ENCODE measurements at places on chromosomes 6 and 20. TPM values are rescaled to one million over a fixed set of nuclear protein-coding genes. Genes with fewer than 3 reads are reported as not detected.

DNA sequence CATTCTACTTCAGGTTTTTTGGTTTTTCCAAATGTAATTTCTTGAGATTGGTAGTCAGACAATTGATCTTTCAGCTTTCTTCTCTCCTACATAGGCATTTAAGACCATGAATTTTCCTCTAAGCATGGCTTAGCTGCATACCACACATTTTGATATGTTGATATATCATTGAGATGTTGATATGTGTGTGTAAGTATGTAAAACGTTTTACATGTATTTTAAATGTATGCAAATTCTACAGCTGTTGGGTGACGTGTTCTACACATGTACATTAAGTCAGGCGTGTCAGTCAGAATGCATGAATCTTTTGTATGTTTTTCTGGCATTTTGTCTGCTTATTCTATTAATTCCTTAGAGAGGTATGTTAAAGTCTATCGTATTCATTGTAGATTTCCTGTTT, 228.2 kb downstream of the CDH26 start:
- no peak overlapping the region for H3K27ac ChIP-seq
- H3K4me3 ChIP-seq: no peak overlapping the region
- no peak for DNase-seq
- no peaks in the 10 kb centered on the region for H3K36me3 ChIP-seq
- no peaks in the 10 kb centered on the region for H3K4me1 ChIP-seq
- H3K27me3 ChIP-seq: peaks cover 2% of the 10 kb centered on the region

- no peak overlapping the region for H3K4me3 ChIP-seq
- H3K27ac ChIP-seq: no peak overlapping the region
These were observed 85.9 kb downstream of the ADTRP start for GRCh38 chr6:11692451-11693376.

- H3K27ac ChIP-seq: no peak overlapping the region
- peaks cover 8% of the 10 kb centered on the region for H3K4me1 ChIP-seq
- H3K4me3 ChIP-seq: no peak overlapping the region
- H3K27me3 ChIP-seq: no peaks in the 10 kb centered on the region
- DNase-seq: no peak
These were observed 55.0 kb downstream of the LYRM2 start for GRCh38 chr6:89583559-89583958.

The C4B gene
- total RNA-seq: 149 TPM

The PLG gene
- total RNA-seq: not detected
